ENCODE measurements at places on chromosomes 1 and 21.
A peak's percentile ranks its signal among the peaks of the same experiment; 100 is the strongest.

- no peak for DNase-seq
These were observed 30.2 kb upstream of the DISC1 start for GRCh38 chr1:231596337-231596791.

- DNase-seq: no peak
These were observed 211.0 kb downstream of the PTPRU start for GRCh38 chr1:29447368-29447767.

- no peak for DNase-seq
These were observed 3.0 kb downstream of the TCHH start for GRCh38 chr1:152112101-152112884.

DNA sequence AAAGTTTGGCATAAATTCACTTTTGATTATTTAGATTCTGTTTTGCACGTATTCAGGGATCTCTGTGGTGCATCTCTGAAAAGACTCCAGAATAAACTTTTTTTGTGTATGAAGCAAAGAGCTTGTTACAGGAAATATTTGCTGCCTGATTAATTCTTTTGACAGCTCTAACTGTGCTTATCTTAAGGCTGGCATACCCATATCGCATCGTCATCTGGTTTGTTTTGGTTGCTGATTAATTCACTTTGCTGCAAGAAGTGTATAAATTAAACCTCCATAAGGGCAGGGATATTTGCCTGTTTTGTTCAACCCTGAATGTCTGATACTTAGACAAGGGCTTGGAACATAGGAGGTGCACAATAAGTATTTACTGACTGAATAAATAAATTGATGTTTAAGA lies 17.5 kb upstream of the DUSP10 start:
- no peak for DNase-seq

- DNase-seq: no peak
These were observed 32.3 kb upstream of the LRRC8C start for GRCh38 chr1:89600451-89601224.

GRCh38 chr1:208670778-208671177 lies 426.6 kb upstream of the PLXNA2 start:
- DNase-seq: no peak

DNA sequence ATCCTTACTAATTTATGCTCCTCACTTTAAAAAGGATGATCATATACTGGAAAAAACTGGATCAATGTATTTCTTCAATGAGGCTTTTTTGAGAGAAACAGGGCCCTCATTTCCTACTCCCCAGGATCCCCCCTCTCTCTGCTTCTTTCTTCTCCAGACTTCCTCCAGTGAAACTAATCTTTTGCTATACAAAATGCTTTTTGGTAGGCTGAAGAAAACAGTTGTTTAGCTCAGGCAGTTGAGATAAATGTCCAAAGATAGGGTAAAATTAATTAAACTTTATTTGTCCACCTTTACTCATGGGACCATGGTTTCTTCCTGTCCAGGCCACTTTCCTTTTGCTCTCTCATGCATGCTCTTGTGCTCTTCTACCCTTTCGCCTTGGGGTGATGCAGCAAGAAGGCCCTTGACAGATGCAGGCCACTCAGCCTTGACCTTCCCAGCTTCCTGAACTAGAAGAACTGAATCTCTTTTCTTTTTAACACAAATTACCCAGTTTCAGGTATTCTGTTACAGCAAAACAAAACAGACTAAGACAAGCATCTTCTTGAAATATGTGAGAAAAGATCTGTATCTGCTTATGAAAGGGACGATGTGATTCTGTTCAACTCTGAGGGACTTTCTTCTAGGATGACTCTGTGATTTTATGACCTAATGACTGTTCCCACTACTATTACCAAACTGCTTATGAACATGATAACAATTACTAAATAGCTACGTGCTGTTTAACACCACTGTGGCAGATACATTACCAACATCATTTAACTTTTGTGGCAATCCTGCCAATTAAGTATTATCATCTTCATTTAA lies 63.7 kb downstream of the NVL start:
- DNase-seq: no peak

- no peak for DNase-seq
These were observed 8.2 kb downstream of the ITPKB start for GRCh38 chr1:226730836-226731235.

GRCh38 chr21:36717976-36718375 lies 19.1 kb downstream of the SIM2 start:
- no peak for DNase-seq

DNA sequence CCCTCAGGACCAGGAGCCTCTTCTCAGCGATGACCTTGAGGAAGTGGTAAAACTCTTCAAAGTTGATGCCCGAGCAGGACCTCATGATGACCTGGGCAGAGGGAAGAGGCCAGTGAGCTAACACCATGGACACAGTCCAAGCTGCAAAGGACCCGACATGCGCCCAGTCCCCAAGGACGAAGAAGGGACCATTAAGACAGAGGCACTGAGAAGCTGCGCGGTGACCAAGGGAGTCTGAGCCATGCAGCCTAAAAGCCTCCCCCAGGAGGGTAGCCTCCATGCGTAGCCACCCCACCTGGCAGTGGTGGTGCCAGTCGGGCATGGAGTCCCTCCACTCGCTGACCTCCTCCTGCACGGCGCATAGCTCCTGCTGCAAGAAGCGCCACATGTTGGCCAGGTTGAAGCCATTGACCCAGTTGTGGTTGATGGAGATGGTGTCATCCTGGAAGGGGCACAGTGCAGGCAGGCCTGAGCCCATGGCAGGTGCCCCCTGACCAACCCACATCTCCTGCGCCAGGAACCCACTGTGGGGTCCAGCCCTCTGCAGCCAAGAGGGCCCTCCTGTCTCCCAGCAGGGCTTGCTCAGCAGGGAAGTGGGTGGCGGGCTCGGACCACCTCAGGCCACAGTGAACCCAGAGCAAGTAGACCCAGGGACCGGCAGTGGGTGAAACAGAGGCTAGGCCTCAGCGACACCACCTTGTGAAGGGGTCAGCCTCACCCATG lies 2.4 kb downstream of the JMJD4 start:
- no peak for DNase-seq

GRCh38 chr1:12178511-12178910 lies 11.7 kb downstream of the TNFRSF1B start:
- no peak for DNase-seq

GRCh38 chr1:166258017-166258416 lies 91.2 kb upstream of the FAM78B start:
- DNase-seq: no peak

DNA sequence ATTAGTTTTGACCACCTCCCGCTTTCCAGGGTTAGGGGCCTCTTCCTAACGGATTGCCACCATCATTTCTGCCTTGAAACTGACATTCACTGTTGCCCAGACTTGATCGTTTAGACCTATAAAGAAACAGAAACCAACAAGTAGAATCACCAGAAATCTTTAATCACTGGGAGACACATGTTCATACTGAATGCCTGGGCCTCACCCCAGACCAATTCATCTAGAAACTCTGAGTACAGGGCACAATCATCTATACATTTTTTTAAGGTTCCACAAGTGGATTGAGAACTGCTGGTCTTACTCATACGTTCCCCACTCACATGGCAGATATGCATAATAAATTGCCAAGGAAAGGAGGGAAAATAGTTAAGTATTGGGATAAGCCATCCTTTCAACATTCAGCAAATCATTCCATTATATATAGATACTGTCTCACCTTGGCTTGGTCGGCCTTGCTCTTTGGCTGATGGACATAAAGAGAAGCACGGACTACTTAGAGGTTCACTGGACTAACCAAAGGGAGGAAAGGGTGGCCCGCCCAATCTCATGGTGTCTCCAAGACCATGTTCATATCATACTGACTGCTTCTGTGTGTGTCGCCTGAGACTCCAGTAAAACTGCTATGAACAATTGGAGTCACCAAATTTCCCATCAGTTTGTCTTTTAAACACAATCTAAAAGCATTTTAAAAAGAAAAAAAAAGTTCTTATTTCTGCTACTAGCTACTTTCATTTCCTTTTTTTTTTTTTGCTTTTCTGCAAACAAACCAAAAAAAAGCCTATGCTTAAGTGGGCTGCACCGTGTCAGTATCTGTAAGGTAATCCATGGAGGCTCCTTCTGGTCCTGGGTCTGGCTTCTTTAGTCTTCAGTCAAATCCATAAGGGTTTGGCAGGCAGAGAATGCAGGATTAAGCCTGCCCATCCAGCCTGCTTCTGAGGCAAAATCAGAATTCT lies 9.4 kb upstream of the TARBP1 start:
- peak; percentile 33 for DNase-seq

DNA sequence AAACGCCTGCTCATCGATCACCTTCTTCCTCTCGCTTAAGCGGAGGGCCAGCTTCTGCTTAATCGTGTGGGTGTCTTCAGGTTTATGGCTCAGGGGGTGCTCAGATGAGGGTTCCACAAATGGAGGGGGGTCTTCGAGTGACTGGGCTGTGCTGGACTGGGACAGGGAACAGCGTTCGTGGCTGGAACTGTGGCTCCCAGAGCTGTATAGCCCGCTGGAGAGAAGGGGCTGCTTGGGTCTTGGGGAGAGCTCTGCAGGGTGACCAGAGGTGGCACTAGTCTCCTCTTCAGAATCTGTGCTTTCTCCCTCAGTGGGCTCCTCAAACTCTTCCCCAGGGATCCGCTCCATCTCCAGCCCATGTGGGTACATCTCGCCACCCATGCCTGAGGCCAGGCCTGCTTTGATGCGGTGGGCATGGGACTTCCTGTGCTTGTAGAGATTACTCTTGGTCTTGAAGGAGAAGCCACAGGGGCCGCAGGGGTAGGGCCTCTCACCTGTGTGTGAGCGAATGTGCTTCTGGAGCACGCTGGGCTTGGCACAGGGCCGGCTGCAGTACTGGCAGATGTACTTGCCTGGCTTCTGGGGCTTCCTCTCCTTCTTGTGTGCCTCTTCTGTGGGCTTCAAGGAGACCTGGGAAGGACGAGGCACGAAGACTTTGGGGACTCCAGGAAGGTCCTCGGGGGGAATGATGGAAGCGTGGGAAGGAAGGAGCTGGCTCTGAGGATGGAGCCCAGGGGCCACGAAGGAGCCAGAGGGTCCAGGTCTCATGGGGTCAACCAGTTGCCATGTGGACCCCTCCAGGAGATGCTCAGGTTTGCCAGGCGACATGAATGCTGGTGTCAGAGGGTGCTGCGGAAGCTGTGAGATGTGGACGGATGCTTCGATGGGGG lies 99.4 kb upstream of the EDN2 start:
- no peak for DNase-seq

DNA sequence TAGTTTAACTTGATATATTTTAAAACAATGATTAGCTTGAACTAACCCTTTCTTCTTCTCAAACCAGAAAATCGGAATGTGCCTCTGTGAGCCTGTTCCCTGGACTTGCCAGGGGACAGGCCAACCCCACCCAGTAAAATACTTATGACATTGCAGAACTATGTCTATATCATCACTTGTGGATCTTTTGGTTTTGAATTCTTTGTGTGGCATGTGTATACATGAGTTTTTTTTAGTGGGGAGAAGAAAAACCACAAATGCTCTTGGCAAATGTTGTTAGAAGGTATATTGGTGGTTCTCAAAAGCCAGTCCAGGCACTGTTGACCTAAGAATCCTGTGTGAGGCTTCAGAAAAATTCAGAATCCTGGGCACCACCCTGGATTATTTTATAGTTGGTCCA lies 347.4 kb downstream of the SIPA1L2 start:
- DNase-seq: no peak

- DNase-seq: no peak
These were observed 6.4 kb downstream of the LAMB3 start for GRCh38 chr1:209645574-209646452.

GRCh38 chr1:171844381-171844780 lies 3.1 kb downstream of the DNM3 start:
- no peak for DNase-seq

GRCh38 chr1:230793463-230793745 lies 46.2 kb downstream of the CAPN9 start:
- DNase-seq: no peak

- DNase-seq: no peak
These were observed 4.7 kb downstream of the FMOD start for GRCh38 chr1:203346060-203346768.

DNA sequence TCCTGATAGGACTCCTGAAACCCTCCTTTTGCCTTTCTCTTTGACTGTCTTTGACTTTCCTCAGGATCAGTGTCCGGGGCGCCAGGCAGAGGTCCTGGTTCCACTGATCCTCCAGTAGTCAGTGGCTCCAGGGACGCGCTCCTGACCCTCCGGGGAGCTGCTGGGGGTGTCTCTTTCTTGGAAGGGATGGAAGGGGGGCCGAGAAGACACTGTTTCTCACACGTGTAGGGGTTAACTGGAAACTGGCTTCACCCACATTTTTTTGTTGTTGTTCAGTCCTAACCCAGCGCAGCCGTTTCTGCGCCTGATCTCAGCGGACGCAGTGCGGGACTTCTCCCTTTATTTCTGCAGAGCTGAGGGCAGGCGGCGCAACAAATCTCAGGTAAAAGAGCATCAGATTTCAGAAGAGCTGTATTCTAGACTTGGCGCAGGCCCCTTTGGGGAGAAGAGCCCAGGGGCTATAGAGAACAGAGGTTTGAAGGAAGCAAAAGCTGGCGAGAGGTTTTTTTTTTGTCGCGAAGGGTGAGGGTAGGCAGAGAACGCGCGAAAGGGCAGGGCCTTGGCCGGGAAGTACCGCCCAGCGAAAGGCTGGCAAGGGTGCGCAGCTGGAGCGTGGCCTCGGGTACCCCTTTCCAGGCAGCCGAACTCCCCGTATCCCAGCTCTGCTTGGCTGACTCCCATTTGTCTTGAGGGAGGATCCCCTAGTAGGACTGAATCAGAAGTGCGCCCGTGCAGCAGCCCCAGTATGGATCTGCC lies 4.3 kb upstream of the LHX9 start:
- no peak for DNase-seq

DNA sequence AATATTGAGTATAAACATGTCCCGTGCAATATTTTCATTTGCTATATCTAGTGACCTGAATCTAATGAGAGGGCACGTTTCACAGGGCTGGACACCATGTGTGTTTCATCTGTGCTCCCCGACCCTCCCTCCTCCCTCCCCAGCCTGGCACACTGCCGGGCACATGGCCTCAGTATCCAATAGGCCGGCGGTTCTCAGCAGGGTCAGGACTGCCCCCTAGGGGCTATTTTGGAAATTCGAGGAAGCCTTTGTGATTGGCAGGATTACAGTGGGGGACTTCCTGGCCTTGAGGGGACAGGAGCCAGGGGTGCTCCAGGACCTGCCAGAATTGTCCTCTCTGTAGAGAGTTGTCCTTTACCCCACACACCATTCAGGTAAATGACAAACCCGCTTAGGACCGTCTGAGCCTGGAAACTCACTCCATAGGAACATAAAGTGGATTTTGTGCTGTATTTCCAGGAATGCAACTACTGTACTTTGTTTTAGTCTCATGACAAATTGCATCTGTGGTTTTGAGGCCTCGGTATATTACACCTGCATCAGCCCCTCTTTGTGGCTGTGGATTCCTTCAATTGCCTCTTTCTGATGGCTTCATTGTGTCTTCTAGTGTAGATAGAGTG lies 109.5 kb upstream of the SIM2 start:
- DNase-seq: no peak
